ENCODE measurements at places on chromosomes 6 and 20. TPM values are rescaled to one million over a fixed set of nuclear protein-coding genes. Genes with fewer than 3 reads are reported as not detected.

DNA sequence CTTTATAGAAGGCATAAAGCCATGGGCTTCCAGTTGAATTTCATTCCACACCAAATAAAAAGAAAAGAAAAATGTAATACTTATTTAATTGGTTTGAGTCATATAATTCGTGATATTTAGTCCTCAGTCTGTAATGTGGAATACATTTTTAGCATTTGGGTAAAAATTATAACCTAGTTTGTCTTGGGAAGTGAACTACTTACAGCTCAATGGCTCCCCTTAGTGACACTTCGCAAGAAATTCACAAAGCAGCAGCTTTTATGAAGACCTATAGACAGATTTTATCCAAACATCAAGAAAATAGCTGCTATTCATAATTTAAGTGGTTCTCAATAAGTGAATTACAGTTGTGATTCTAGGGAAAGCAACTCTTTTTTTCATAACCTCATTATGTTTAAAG, 72.1 kb downstream of the RSPO3 start:
- DNase-seq: no peak

DNA sequence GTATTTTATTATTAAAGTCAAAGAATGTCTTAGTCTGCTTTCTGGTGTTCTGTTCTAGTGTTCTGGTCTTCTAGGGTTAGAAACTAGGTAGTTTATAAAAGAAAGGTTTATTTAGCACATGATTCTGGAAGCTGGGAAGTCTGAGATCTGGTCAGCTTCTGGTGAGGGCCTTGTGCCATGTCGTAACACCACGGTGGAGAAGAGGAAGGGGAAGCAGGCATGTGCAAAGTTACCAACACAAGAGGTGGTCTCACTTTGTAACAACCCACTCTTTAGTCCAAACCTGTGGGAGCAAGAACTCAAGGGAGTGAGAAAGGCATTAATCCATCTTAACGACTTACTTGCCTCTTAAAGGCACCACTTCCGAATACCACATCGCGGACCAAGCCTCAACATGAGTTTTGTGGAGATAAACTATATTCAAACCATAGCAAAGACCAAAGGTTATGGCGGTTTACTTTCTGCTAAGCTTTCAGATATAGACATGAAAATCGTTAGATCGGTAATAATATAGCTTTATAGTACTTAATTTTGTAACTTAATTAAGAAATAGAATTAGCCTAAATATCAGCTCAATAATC, 99.4 kb downstream of the NCOA3 start:
- DNase-seq: no peak

CCDC167 gene
- total RNA-seq: 18.6 TPM

- DNase-seq: no peak
Measured at GRCh38 chr6:14674458-14674857, 556.9 kb downstream of the CD83 start.

TNF gene
- total RNA-seq: 1.5 TPM

RBBP8NL gene
- not detected for total RNA-seq

GRCh38 chr6:8238773-8239683, 136.7 kb upstream of the EEF1E1 start:
- no peak for DNase-seq

ZFAND3 gene
- total RNA-seq: 43.2 TPM

TBX18 gene
- 2.3 TPM for total RNA-seq

SLC22A3 gene
- 14.3 TPM for total RNA-seq

- no peak for DNase-seq
Measured at GRCh38 chr6:14072084-14072483, 45.5 kb upstream of the CD83 start.

GRCh38 chr6:20572940-20573339, 38.7 kb downstream of the CDKAL1 start:
- DNase-seq: no peak

SRMS gene
- not detected for total RNA-seq

- DNase-seq: no peak
Measured at GRCh38 chr6:41700463-41701347, 34.7 kb downstream of the TFEB start.

DNA sequence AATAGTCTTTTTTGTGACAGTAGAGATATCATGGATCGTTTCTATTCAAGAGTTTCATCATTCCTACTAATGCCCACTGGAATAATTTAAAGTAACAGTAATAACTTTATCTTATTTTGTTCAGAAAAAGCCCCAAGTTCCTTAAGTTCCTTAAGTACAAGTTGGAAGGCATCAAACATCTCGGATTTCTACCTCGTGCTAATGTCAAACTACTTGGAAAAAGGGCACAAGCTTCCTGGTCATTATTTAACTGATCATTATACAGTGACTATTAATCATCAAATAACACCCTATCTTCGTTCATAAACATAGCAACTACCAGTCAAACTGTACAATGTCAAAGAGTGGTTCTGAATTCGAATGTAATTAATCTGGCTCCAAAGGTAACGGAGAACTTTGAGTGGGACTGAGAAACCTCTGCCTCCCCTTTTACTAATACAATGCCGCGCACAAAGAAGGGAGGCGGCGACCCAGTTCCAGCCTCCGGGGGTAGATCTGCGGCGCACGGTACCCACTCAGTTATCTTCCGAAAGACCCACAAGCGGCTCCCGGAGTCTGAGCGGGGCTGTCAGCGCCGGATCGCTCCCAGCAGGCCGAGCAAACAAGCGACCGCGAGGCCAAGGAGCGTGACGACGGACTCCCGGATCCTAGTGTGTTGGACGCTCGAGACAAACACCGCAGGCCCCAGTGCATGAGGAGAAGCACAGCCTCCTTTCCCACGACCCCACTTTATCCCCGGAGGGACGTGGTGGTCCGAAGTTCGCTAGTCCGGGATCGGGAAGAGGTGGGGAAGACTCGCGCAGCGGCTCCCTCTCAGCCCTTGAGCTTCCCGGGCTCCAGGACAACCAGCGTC, 716 bp downstream of the SHPRH start:
- peak; percentile 23 for DNase-seq

DNA sequence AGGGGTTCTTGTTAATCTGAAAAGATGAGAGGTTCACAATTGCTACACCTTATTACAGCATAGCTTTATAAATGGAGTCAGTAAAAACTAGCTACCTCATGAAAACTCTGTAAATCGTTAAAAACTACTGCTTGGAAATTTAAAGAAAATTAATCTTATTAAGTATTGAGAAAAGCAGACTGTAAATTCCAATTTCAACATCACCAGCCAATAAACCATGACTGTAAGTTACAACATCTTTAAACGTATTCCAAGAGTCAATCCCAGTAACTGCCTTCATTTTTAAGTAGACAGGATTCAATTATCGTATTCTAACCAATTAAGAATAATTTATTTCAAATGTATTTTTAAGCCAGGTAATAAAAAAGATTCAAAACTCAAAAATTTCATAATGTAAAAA, 70.3 kb downstream of the ATG5 start:
- DNase-seq: no peak

DNA sequence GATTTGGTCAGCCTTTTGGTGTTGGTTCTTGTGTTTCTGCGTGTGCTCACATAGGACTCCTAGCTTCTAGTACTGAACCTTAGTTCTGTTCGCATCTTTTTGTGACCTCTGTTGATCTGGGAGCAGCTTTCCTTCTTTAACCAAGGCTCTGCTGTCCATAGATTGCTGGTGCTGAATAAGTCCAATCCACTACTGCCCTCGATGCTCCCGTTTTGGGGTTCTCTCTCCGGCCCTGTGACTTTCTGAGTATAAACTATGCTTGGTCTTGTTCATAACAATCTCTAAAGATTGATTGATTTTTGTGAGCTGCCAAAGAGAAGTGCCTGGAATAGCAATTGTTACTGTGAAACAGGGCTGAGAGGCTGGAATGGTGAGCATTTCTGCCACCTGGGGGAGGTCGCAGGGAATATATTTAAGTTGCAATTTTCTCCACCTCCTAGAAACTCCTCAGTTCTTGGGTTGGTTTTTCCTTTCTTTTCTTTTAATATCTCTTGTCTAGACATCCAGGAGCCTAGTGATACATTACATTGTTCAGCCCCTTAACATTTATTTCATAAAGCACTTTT, 422.9 kb upstream of the CHD6 start:
- no peak for DNase-seq

GRCh38 chr6:100678027-100678426, 203.1 kb downstream of the ASCC3 start:
- no peak for DNase-seq

DNA sequence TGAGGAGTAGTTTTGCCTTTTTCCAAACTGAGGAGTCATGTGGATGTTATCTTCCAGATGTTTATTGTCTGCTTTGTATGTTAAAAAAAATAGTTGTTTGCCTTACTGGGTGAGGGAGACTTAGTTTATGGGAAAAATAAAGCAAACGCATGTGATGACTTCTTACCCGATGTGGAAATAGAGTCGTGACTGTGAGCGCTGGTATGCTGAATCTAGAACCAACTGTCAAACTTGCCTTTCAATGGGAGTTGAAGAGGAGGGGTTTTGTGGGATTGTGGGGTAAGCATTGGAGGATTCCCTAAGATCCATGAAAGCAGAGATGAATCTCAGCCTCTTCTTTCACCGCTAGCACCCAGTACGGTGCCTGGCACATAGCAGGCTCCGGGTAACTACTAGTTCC, 5.3 kb downstream of the DCBLD1 start:
- no peak for DNase-seq

GRCh38 chr6:32889533-32889932, 35.5 kb downstream of the PSMB9 start:
- DNase-seq: no peak

GRCh38 chr6:47478233-47479139, 897 bp downstream of the CD2AP start:
- DNase-seq: no peak

DNA sequence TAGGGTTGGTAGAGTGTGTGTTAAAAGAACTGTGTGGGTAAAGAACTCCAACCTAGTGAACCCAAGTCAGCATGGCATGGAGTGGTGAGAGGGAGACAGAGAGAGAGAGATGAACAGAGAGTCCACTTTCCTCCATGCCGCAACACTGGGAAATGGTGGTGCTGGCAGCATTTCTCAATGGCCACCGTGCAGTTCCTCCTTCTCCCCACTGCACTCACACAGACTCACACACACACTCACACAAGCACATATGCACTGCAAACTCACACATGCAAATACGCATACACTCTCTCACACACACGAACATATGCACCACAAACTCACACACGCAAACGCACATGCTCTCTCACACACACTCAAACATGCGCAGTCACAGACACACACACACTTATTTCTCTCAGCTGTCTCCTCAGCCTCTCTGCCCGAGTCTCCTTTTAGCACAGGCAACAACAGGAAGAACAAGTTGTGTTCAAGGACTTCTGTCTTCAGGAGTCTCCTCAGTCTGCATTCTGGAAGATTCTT, 66.5 kb upstream of the LY86 start:
- no peak for DNase-seq

PSORS1C2 gene
- not detected for total RNA-seq

DNA sequence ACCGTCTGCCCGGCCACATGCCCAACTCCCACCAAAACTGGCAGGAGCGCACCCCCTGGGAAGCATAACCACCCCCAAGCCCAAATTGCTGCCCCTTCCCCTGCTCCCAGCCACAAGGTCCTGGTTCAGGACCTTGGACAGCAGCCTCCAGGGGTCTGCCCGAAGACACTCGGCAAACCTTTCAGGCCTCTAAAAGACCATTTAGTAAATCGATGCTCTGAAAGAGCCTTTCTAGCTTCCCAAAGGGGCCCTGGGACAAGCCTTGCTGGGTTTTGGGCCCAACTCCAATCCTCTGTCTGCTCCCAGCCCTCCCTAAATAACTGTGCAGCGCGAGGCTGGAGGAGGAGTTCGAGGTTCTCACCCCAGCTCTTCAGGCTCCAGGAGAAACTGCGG, 30.5 kb downstream of the GRM4 start:
- DNase-seq: no peak

- no peak for DNase-seq
Measured at GRCh38 chr6:3801960-3802359, 47.2 kb upstream of the FAM50B start.

- DNase-seq: no peak
Measured at GRCh38 chr6:104682722-104683643, 176.7 kb downstream of the HACE1 start.

DNA sequence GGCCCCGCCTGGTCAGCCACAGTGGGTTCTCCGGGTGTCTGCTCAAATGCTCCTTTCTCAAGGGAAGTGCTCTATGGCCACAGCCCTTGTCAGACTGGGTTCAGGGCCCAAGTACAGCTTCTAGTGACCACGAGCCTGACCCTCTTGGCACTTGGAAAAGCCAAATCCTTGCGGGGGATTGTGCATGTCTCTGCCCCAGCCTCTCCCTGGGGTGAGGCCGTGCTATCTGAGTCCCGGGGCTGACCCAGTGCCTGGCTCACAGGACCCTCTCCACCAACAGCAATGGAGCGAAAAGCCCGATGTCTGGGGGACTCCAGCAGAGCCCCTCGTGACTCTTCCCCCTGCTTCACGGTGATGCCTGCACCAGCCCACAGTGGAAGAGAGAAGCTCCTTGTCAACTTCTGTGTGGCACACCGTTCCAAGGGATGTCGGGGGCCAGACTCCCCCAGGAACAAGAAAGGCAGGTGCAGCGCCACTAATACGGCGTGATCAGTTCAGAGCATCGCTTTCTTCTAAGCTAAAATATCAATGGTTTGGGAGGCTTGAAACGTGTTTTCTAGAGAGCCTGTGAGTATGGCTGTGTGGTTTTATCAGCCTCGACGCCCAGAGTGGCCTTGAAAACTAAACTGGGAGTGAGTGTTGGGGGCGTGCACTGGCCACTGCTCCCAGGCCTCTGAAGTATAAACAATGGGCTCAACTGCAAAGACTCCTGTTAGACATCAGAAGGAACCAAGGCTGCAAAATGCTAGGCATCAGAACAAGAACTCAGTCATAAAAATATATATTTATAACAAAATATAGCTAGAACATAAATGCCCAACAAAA, 51.9 kb downstream of the DLL1 start:
- no peak for DNase-seq

- DNase-seq: no peak
Measured at GRCh38 chr6:148332088-148332487, 10.6 kb upstream of the SASH1 start.

DZANK1 gene
- total RNA-seq: 1.4 TPM

HELZ2 gene
- total RNA-seq: 12.1 TPM

GRCh38 chr20:3471397-3472021, 691 bp downstream of the ATRN start:
- DNase-seq: no peak

CST2 gene
- total RNA-seq: not detected

RPS10 gene
- 1,955 TPM for total RNA-seq

- no peak for DNase-seq
Measured at GRCh38 chr6:155936127-155936526, 480.5 kb upstream of the NOX3 start.

DNA sequence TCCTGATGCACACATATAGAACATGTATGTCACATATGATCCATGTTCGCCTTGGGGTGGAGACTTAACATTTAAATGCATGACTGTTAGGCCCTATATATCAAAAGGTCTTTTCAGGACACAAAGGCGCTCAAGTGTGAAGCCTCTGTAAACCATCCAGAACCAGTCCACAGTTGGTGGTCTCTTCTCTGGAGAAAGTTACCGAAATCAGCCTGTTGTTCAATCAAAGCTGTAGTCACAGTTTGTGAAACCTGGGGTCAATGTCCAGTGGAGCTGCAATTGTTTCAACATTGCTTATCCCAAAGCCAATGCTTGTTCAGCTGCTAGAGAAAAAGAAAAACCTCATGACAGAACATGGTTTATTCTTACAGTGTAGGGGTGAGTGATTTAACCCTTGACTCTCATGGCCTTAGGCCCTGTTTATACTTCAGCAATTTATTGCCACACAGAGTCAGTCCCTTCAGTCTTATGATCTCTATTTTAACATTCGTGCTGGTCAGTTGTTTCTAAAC, 193.6 kb upstream of the CST7 start:
- no peak for DNase-seq

- DNase-seq: no peak
Measured at GRCh38 chr6:79436241-79436640, 101.0 kb downstream of the LCA5 start.

MLN gene
- not detected for total RNA-seq
